Coronary artery (tissue), 2 donors: ENCODE measurements at places on chromosomes 7 and 10.
A peak's percentile ranks its signal among the peaks of the same experiment; 100 is the strongest.

DNA sequence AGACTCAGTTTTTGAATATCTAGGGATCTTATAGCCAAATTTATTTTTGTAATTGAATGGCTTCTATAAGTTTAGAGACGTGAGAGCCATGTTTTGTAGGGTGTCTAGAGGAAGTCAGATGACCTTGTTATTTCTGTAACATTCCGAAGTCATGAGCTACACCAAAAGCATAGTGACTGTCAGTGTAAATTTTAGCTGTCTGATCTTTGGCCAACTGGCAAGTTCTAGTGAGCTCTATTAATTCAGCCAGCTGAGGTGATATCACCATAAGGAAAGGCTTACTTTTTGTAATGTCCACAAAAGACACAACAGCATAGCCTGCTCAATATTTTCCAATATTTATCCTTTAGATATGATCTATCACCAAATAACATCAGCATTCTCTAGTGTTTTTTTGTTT is 9.9 kb upstream of the NT5C3A start:
- DNase-seq, result no peak

GRCh38 chr10:59654007-59654406 is 55.6 kb downstream of the SLC16A9 start:
- no peak for DNase-seq

GRCh38 chr7:137656227-137656849 is 190.4 kb downstream of the DGKI start:
- peak; percentile 79 for DNase-seq

GRCh38 chr10:103044942-103045489 is 126.9 kb downstream of the CNNM2 start:
- DNase-seq, result no peak

DNA sequence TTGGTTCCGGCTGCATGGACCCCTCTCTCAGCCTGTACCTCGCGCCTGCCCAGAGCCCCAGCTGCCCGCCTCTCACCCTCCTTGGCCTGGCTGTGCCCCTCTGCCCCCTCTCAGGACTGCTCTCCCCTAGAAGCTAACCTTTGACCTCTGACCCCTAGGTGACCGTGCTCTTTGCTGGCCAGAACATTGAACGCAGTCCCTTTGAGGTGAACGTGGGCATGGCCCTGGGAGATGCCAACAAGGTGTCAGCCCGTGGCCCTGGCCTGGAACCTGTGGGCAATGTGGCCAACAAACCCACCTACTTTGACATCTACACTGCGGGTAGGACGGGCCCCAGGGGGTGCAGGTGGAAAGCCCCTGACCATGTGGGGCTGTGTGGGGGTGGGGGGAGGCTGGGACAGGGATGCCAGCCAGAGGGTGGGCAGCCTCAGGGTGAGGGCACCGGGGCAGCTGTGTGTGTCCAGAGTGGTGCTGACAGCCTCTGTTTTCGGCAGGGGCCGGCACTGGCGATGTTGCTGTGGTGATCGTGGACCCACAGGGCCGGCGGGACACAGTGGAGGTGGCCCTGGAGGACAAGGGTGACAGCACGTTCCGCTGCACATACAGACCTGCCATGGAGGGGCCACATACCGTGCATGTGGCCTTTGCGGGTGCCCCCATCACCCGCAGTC is 8.0 kb downstream of the FLNC start:
- no peak for DNase-seq

DNA sequence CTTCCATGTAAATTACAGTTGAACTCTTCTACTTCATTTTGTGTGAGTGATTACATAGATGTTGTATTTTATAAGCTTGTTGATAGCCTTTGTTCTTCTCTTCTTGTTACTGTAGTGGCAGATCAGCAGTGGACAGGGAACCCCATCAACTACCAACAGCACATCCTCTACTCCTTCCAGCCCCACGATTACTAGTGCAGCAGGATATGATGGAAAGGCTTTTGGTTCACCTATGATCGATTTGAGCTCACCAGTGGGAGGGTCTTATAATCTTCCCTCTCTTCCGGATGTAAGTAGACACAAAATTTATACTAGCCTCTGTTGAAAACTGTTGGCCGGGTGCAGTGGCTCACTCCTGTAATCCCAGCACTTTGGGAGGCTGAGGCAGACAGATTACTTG is 110.7 kb downstream of the TRIM24 start:
- DNase-seq, result no peak

- no peak for DNase-seq
These were observed 112.2 kb upstream of the GATA3 start for GRCh38 chr10:7942316-7942715.

DNA sequence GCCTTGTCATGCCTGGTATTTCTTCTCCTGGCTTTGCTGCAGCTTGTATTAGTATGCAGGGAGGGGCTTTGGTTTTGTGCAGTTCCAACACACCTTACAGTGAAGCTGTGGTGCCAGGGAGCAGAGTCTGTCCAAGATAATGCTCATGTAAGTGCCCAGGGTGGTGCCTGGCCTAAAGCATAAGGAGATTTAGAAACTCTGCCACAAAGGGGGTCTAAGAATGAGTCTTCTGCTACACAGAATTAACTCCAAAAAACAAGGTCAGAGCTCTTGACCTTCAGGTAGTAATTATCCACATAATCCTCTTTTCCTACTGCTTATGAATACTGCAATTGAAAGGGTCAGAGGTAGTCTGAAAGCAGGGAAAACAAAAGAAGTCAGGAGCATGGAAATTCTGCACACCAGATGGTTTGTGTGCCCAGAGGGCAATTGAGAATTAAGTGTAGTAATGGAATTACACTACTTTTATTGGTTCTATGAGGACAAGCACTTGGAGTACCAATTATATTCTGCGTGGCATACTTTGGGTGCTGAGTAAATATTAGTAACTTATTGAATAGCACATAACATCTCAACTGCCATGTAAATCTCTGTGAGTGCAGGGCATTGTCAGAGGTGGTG is 121.5 kb downstream of the KAT6B start:
- no peak for DNase-seq

DNA sequence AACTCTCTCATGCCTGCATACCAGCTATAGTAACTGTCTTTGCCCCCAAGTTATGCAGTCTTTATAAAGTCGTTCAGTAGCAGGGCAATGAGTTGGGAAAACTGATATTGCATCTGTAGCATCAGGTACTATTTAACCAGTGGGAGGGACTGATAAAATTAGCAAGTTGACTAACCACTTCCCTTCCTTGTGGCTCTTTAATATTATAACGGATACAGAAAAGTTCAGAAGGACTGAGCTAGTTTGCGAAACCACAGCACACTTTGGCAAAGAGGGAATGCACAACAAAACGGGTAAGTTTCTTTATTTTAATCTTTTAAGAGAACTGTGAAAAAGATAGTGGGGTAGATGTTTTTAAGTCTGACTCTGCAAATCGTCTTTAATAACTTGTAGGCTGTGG is 205.3 kb upstream of the HDAC9 start:
- no peak for DNase-seq
